CD4-positive, alpha-beta T cell treated with Interleukin-21 for 1 hour (primary cell): ENCODE measurements at places on chromosomes 16 and 17.

- DNase-seq: no peak
These were observed 38.0 kb downstream of the ARSG start for GRCh38 chr17:68329331-68329730.

DNA sequence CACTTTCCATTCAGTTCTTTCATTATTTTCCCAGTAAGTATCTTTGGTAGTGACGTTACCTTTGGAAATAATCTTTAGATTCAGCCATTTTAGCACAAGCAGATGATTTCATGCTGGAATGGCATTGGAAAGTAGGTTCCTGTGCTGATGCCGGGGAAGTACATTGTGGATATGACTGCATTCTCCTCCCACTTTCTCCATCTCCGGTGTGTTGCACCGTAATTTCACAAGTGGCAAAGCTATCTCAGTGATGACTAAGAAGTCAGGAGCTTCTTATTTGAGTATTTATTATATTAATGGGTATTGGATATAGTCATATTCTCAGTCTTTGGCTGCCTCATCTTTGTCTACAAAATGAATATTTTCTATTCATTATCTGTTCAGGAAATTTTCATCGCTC is 69.8 kb downstream of the MRTFB start:
- no peak for DNase-seq

- DNase-seq: no peak
These were observed 122.4 kb downstream of the LAT start for GRCh38 chr16:29107299-29107698.

DNA sequence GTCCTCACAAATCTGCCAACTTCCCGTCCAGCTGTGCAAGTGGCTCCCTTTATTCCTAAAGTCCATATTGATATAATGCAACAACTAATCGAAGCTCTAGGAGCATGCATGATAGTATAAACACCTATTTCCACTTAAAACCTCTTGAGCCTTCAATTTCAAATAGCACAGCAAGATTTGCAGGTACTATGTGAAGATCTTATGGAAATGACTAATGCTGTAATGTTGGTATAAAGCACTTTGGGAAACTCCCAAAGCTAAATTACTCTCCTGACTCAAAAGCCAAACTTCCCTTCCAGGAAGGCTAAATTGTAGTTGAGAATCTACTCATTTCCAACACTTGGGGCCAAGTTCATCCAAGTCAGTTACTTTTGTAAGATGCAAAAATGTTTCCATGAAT is 287.6 kb upstream of the CDH11 start:
- DNase-seq: no peak

DNA sequence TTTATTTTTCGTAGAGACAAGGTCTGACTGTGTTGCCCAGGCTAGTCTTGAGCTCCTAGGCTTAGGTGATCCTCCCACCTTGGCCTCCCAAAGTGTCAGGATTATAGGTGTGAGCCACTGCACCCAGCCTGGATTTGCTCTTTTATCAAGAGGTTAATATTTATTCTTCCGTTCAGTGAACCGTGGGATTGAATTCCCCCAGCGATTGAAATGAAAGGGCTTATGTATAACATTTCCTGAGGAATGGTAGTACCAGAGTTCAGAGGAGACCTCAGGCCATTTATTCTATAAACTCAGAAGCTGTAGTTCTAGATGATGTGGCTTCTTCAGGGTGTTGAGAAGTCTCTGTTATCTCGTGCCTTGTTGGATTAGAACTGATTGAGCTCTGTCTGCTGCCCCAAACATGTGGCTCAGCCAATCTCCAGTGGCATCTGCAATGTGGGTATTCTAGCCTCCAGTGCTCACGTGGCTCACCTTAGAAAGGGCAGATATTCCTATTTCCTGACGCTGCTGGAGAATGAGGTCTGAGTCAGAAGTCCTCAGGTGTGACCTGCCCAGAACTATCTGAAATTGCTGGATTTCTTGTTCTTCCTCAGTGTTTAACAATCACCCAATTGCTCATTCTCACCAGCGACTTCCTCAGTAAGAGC is 22.5 kb downstream of the HMOX2 start:
- DNase-seq: no peak

- DNase-seq: no peak
These were observed 7.0 kb upstream of the TMEM92 start for GRCh38 chr17:50267074-50267841.

GRCh38 chr16:64858076-64858475 is 263.8 kb downstream of the CDH11 start:
- no peak for DNase-seq

DNA sequence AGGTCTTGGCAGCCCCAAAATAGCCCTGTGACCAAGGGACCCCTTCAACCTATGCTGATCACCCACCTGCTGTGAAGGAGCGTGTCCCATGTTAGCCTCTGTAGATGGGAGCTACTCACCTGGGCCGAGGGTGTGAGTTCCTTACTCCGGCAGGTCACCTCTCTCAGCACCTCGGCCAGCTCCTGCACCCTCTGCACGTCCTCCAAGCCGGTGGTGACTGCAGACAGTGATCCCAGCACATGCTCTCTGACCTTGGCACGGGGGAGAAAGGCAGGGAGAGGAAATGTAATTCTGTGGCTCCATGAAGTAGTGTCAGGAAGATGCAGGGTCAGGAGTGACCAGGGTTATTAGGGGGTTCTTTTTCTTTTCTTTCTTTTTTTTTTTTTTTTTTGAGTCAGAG is 67.7 kb upstream of the BCO1 start:
- DNase-seq: no peak

GRCh38 chr16:58493756-58494431 is 6.0 kb upstream of the NDRG4 start:
- no peak for DNase-seq

GRCh38 chr17:44344939-44345453 is at the start of gene GRN:
Gene GRN (plus strand): TSS chr17:44345302. CDS start chr17:44349165, 3,863 bp downstream.
- peak; percentile 90 for DNase-seq

- DNase-seq: no peak
These were observed 1.8 kb downstream of the CACNG3 start for GRCh38 chr16:24257958-24258357.

- DNase-seq: no peak
These were observed 946 bp downstream of the STUB1 start for GRCh38 chr16:680967-681745.

DNA sequence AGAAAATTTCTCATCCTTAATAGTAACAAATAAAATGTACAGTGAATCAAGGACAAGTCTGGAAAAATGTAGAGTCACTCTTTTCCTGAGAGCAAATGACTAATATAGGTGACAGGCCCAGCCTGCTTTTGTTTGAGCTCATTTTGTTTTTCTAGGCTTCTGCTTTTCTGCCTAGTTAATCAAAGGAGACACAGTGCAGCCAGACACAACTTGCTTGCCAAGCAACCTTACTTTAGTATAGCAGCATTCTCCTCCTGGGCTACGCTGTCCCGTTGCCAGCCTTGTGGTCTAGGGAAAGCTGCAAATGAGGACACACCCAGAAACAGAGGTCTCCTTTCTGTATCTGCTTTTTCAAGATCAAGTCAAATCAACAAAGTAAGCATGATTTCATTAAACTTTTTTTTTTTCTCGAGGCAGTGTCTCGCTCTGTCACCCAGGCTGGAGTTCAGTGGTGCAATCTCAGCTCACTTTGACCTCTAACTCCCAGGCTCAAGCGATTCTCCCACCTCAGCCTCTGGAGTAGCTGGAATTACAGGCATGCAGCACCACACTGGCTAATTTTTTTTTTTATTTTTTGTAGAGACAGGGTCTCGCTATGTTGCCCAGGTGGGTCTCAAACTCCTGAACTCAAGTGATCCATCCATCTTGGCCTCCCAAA is 17.2 kb downstream of the GINS3 start:
- DNase-seq: no peak

DNA sequence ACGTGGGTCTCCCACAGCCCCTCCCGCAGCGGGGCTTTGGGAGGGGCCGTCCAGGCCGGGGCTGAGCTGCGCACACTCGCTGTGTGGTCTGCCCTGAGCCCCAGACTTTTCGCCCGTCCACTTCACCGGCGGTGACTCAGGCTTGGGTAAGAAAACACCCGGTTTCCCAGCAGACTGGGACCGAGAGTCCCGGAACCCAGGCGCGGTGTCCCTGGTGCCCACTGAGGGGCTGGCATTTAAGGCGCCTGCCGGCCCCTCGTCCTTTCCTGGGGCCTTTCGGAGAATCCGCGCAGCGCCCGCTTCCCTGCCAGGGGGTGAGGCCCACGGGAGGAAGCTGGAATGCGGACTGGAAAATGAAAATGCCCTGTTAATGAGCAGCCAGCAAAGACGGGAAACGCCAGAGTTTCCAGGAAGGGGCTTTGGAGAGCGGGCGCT is 100.3 kb downstream of the C16orf95 start:
- DNase-seq: no peak

DNA sequence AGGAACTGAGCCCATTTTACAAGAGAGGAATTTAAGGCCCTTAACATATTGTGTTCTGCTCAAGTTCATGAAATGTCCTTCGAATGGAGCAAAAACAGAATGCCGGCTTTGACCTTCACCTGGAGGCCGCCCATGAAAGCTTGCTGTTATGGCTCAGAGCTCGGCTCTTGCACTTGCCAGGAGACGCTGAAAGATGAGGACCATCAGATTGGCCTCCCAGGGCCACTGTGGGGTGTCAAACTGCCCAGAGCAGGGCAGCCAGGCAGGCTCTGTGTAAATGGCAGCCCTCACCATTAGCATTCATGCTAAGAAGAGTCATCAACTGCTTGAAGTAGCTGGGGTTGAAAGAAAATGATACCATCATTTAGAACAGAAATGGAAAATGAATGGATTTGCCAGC is 39.3 kb downstream of the IL21R start:
- no peak for DNase-seq

DNA sequence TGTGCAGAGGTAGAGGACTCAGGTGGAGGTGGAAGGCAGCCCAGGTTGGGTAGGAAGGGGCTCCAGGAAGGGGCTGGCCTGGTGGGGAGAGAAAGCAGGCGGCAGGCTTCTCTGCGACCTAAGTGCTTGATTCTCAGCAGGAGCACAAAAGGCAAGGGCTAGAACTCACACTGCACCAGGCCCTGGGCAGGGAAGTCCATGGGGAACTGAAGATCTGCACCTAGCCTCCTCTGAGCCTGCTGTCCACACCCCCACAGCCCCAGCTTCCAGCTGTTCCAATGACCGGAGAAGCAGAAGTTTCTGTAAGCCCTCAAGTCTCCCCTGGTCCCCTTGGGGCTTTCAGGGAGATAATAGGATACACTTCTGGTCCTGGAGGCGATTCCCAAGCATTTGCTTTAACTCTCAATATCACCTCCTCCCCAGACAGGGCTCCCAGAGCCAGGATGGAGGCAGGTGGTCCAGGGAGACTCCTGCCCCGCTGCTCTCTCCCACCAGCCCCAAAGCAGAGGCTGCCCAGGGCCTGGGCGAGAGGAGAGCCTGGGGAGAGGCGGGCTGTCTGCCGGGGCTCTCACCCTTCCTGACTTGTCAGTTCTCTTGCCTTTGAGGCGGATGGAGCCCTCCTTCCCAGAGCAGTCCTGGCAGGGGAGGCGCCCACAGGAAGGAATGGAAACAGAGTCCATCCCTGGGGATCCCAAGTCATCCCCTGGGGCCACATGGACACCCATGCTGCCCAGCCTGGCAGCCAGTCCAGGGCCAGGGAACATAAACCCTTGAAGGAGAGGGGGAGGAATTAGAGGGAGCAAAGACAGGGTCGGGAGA is 126.0 kb downstream of the RBFOX3 start:
- no peak for DNase-seq

GRCh38 chr17:40074175-40074512 is 11.4 kb downstream of the THRA start:
- no peak for DNase-seq

GRCh38 chr17:57121308-57122042 is 36.4 kb downstream of the AKAP1 start:
- DNase-seq: no peak

- DNase-seq: no peak
These were observed 103.9 kb downstream of the SOCS1 start for GRCh38 chr16:11151885-11152629.

DNA sequence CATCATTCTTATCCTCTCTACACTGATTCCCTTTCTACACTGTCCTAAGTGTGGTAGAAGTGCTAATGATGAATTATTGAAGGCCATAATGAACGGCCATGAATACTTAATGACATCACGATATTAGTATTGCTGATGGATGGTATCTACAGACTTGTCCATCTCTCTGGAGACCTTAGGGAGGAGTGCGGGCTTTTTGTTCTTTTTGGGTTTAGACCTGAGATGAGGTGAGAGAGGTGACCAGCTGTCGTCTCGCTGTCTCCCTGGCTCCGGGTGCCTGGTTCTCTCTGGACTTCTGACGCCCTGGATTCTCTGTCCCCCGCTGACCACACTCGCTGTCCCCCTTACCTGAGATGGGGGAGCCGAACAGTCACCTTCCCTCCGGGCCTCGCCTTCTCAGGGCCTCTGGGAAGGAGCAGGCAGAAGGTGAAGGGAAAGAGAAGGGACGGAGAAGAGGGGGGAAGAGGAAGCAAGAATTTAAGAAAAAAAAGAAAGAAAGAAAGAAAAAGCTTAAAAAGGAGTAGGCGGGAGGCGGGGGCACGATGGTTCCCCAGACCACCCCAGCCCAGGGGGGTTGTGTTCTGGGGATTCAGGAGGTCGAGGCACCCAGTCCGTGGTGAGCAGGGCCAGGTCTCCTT is 17.1 kb downstream of the SGCA start:
- no peak for DNase-seq

GRCh38 chr16:78639775-78640174 is 540.3 kb downstream of the WWOX start:
- no peak for DNase-seq

DNA sequence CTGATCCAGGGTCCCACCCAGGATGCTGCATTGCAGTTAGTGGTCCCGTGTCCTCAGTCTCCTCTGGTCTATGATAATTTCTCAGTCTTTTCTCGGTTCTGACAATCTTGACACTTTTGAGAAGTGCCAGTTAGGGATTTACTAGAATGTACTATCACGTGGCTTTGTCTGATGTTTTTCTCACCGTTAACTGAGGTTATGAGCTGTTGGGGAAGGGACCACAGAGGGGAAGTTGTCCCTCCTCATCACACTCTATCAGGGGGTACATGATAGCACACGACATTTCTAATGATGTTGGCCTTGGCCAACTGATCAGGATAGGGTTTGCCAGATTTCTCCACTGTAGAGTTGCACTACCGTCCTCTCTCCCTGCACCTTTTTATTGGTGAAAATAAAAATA is 250.9 kb upstream of the SDK2 start:
- no peak for DNase-seq

GRCh38 chr17:81553616-81554181 is 1.5 kb upstream of the FAAP100 start:
- peak; percentile 11 for DNase-seq

DNA sequence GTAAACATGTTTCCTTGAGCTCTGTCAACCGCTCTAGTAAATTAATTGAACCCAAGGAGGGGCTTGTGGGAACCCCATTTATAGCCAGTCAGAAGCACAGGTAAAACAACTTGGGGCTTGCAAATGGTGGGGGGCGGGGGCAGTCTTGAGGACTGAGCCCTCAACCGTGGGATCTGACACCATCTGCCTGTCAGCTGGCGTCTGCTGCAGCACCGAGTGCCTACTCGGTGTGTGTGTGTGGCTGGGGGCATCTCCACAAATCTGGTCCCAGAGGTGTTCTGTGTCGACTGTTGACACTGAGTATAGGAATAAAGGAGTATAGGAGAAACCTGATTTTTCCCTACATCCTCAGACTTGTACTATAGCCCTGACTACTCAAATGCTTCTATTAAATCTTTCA is 20.6 kb downstream of the CREBBP start:
- no peak for DNase-seq
